A549 treated with GW870086 at 1 μM for 4 hours (cell line): ENCODE measurements at places on chromosomes 5 and 9. TPM values are rescaled to one million over a fixed set of nuclear protein-coding genes. Genes with fewer than 3 reads are reported as not detected.

The C5orf46 gene
- not detected in 5 replicates for total RNA-seq

The HTR1A gene
- total RNA-seq, result not detected in 5 replicates

The BTNL3 gene
- total RNA-seq, result not detected in 5 replicates

The KCNMB1 gene
- not detected in 5 replicates for total RNA-seq

The PARP8 gene
- total RNA-seq, result 0.08 to 0.15 TPM (median 0.10 TPM) in 4 of 5 replicates, not detected in the other

The PCDHB4 gene
- 0.03 to 0.11 TPM (median 0.08 TPM) in 3 of 5 replicates, not detected in the others for total RNA-seq

The ORM2 gene
- not detected in 5 replicates for total RNA-seq

The EQTN gene
- not detected in 5 replicates for total RNA-seq

The OR1Q1 gene
- not detected in 5 replicates for total RNA-seq

The LCN10 gene
- not detected in 5 replicates for total RNA-seq

The UBLCP1 gene
- 30.3 to 38.3 TPM (median 36.9 TPM) in 5 replicates for total RNA-seq

The OBP2B gene
- total RNA-seq, result not detected in 5 replicates

The PTPN3 gene
- 16.0 to 21.4 TPM (median 18.5 TPM) in 5 replicates for total RNA-seq

The EXOSC2 gene
- total RNA-seq, result 49.2 to 63.8 TPM (median 51.6 TPM) in 5 replicates

The FCN2 gene
- total RNA-seq, result not detected in 5 replicates

The KIF27 gene
- 1.00 to 1.1 TPM (median 1.0 TPM) in 5 replicates for total RNA-seq

The ECSCR gene
- 0.29 TPM in 1 of 5 replicates, not detected in the others for total RNA-seq

The SLC34A3 gene
- total RNA-seq, result 0.06 to 0.17 TPM (median 0.11 TPM) in 5 replicates

The STK32A gene
- total RNA-seq, result 0.19 to 0.62 TPM (median 0.55 TPM) in 5 replicates

The DENND1A gene
- total RNA-seq, result 7.7 to 11.4 TPM (median 9.6 TPM) in 5 replicates

The ZER1 gene
- total RNA-seq, result 11.4 to 16.4 TPM (median 15.2 TPM) in 5 replicates

The NADK2 gene
- total RNA-seq, result 8.4 to 11.9 TPM (median 11.0 TPM) in 5 replicates

The LECT2 gene
- not detected in 5 replicates for total RNA-seq

The DDX4 gene
- not detected in 5 replicates for total RNA-seq

The PCDHB16 gene
- 0.05 to 0.15 TPM (median 0.06 TPM) in 4 of 5 replicates, not detected in the other for total RNA-seq

The OGN gene
- not detected in 5 replicates for total RNA-seq

The SLC28A3 gene
- total RNA-seq, result not detected in 5 replicates

The CARD19 gene
- 43.5 to 69.5 TPM (median 64.7 TPM) in 5 replicates for total RNA-seq

The ABO gene
- not detected in 5 replicates for total RNA-seq

The ALAD gene
- total RNA-seq, result 11.5 to 16.5 TPM (median 15.3 TPM) in 5 replicates

The RIMOC1 gene
- total RNA-seq, result 8.4 to 12.3 TPM (median 10.5 TPM) in 5 replicates

The FRRS1L gene
- total RNA-seq, result 0.13 to 0.51 TPM (median 0.19 TPM) in 5 replicates

The PLGRKT gene
- total RNA-seq, result 23.6 to 26.7 TPM (median 24.9 TPM) in 5 replicates

The CDH6 gene
- 0.10 to 0.22 TPM (median 0.16 TPM) in 4 of 5 replicates, not detected in the other for total RNA-seq

The IL4 gene
- not detected in 5 replicates for total RNA-seq

The SUB1 gene
- total RNA-seq, result 174 to 282 TPM (median 261 TPM) in 5 replicates

The CCL28 gene
- 0.07 to 0.23 TPM (median 0.13 TPM) in 5 replicates for total RNA-seq

The GLT6D1 gene
- total RNA-seq, result not detected in 5 replicates

The BTF3 gene
- 1,066 to 1,173 TPM (median 1,102 TPM) in 5 replicates for total RNA-seq

The GRIA1 gene
- not detected in 5 replicates for total RNA-seq

The IFNB1 gene
- total RNA-seq, result not detected in 5 replicates

The KLHL3 gene
- 0.08 to 0.16 TPM (median 0.14 TPM) in 5 replicates for total RNA-seq
